ENCODE measurements at places on chromosomes 3 and 15. TPM values are rescaled to one million over a fixed set of nuclear protein-coding genes. Genes with fewer than 3 reads are reported as not detected.

GRCh38 chr15:65821070-65821469 is 29.0 kb upstream of the DENND4A start:
- no peak for DNase-seq
- no peaks in the 10 kb centered on the region for H3K4me1 ChIP-seq
- no peaks in the 10 kb centered on the region for H3K27me3 ChIP-seq

DNA sequence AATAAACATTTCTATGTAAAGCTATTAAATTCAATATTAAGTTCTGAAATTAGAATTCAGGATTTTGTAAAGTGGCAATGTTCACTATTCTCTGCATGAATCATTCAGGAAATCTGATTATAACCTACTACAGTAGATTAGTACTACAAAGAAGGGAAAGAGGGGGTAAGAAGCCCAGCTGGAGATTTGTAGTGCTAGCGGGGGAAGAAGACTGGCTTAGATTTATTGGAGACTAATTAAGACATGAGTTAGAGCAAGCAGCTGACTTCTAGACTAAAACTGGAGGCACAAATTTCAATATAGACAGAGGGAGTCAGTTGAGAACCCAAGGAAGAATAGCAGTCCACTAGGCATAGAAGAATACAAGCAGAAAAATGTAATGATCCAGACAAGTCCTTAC is 55.8 kb upstream of the SETMAR start:
- no peaks in the 10 kb centered on the region for H3K4me1 ChIP-seq
- no peaks in the 10 kb centered on the region for H3K36me3 ChIP-seq
- no peak overlapping the region for H3K27ac ChIP-seq
- no peaks in the 10 kb centered on the region for H3K27me3 ChIP-seq

Gene INSYN1
- 0.58 TPM for total RNA-seq

DNA sequence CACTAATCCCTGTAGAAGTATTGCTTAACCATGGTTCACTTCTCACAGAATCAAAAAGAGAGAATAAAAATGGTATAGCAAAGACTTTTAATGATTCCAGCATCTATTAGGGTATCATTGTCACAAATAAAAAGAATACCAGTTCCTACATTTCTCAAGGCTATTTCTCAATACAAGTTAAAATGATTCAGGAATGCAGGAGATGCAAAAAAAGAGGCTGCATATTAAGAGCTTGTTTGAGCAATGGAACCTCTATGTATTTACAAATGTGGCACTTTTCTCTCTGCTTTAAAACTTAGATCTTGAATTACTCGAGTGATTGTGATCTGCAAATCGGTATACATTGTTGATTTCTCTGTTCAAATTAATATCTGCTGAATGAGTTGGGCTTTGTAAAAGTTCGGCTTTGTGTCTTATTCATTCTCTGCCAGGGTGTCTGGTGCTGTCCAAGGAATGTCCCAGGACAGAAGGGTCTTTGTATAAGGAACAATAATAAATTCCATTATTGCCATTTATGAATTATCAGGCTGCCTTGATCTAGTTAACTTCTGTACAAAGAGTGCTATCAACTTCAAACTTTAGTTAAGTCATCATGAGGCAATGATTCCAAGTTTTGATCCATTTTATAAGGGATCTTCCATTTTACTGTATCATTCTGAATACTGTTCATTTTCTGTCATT is 364.2 kb downstream of the RBMS3 start:
- H3K4me3 ChIP-seq, result no peak overlapping the region
- no peak overlapping the region for H3K27ac ChIP-seq
- H3K27me3 ChIP-seq, result no peaks in the 10 kb centered on the region
- H3K36me3 ChIP-seq, result no peaks in the 10 kb centered on the region
- no peak for DNase-seq
- peaks cover 4% of the 10 kb centered on the region for H3K4me1 ChIP-seq

- no peaks in the 10 kb centered on the region for H3K4me1 ChIP-seq
- H3K36me3 ChIP-seq, result no peaks in the 10 kb centered on the region
- no peaks in the 10 kb centered on the region for H3K27me3 ChIP-seq
- DNase-seq, result no peak
- H3K27ac ChIP-seq, result no peak overlapping the region
These were observed 33.5 kb upstream of the ST6GAL1 start for GRCh38 chr3:186896875-186897274.

Gene TMEM158
- total RNA-seq, result 8.2 TPM

- H3K4me1 ChIP-seq, result no peaks in the 10 kb centered on the region
- H3K27me3 ChIP-seq, result no peaks in the 10 kb centered on the region
- no peak for DNase-seq
- no peak overlapping the region for H3K27ac ChIP-seq
These were observed 36.7 kb upstream of the SYNM start for GRCh38 chr15:99068186-99068585.

DNA sequence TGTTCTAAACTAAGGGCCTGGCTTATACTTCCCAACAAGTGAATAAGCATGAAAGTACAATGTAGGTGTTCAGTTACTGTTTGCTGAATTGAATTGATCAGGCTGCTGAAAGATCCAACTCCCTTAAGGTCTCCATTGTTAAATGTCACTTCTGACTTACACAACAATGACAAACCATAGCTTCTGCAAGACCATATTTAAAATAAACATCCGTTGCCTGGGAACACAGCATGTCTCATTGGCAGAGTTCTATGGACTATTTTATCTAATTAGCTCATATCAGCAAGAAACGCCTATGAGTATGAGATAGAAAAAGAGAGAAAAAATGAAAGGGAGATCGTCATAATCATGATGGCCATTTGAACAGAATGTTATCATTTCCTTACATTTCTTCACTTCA is 605.4 kb downstream of the FGF12 start:
- no peak overlapping the region for H3K4me3 ChIP-seq
- no peaks in the 10 kb centered on the region for H3K4me1 ChIP-seq
- H3K36me3 ChIP-seq, result no peaks in the 10 kb centered on the region
- no peak for DNase-seq
- H3K27ac ChIP-seq, result no peak overlapping the region

- no peaks in the 10 kb centered on the region for H3K4me1 ChIP-seq
- H3K27ac ChIP-seq, result no peak overlapping the region
- peak; percentile 28 for DNase-seq
- H3K27me3 ChIP-seq, result no peaks in the 10 kb centered on the region
- no peak overlapping the region for H3K4me3 ChIP-seq
These were observed 36.0 kb downstream of the MORC1 start for GRCh38 chr3:109081746-109082510.

Gene CPNE4
- total RNA-seq, result 0.16 TPM

- DNase-seq, result no peak
- no peaks in the 10 kb centered on the region for H3K27me3 ChIP-seq
- H3K36me3 ChIP-seq, result no peaks in the 10 kb centered on the region
- H3K4me3 ChIP-seq, result no peak overlapping the region
These were observed 48.2 kb downstream of the TRIM42 start for GRCh38 chr3:140726066-140726465.

DNA sequence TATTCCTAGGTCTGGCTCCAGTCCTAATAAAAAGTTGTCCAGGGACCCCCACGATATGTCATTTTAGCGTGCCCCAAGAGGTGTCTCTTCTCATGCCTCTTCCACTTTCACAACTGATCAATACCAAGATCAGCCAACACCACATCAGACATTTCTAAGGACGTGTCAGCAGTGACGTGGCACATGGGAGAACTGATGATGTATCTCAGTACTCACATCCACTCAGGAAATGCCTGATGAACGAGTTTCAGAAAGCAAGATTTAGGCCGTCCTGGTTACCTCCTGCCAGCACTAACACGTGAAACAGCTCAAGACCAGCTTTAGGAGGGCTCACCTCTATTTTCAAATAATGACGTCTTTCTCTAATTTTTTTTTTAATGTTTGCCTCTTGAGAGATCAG is 19.6 kb downstream of the VGLL4 start:
- H3K4me1 ChIP-seq, result peaks cover 22% of the 10 kb centered on the region
- DNase-seq, result no peak
- H3K27me3 ChIP-seq, result no peaks in the 10 kb centered on the region
- no peak overlapping the region for H3K4me3 ChIP-seq
- H3K36me3 ChIP-seq, result no peaks in the 10 kb centered on the region
- H3K27ac ChIP-seq, result no peak overlapping the region

- H3K27me3 ChIP-seq, result no peaks in the 10 kb centered on the region
- peaks cover 4% of the 10 kb centered on the region for H3K4me1 ChIP-seq
- peak; percentile 45 for DNase-seq
- peak overlapping the region; percentile 77 for H3K4me3 ChIP-seq
These were observed 579 bp upstream of the UBE3A start for GRCh38 chr15:25439369-25439836.

DNA sequence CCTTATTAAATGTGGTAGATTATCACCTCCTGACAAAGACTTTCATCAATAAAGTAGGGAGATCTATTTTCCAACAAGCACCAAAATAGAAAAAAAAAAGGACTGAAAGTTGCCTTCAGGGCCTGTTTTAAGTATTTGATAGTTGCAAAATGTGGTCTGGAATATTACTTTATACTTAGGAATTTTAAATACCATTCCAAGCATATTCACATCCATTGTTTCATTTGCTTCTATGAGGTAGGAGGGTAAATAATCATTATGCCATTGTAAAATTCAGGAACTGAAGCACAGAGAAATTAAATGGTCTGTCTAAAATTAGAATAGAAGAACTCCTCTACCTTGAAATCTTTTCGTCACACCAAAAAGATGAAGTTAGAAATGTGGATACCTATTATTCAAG is 110.0 kb downstream of the TMCC1 start:
- H3K36me3 ChIP-seq, result no peaks in the 10 kb centered on the region
- H3K4me3 ChIP-seq, result no peak overlapping the region
- H3K27ac ChIP-seq, result no peak overlapping the region
- H3K4me1 ChIP-seq, result no peaks in the 10 kb centered on the region
- no peaks in the 10 kb centered on the region for H3K27me3 ChIP-seq

Gene ONECUT1
- total RNA-seq, result not detected

Gene P2RY12
- total RNA-seq, result 0.17 TPM

Gene FOXB1
- not detected for total RNA-seq

Measured in colonic mucosa (tissue), 4 donors.